ENCODE measurements at places on chromosomes 3 and 15.
A peak's percentile ranks its signal among the peaks of the same experiment; 100 is the strongest.

GRCh38 chr3:129021140-129021551 lies 20.0 kb downstream of the EFCC1 start:
- no peak for DNase-seq

GRCh38 chr3:184261270-184261853 lies at the start of gene CAMK2N2:
CAMK2N2 (minus strand) TSS chr3:184261553; CDS start chr3:184261285, 268 bp downstream.
- no peak for DNase-seq

- no peak for DNase-seq
These were observed 2.7 kb downstream of the TMEM108 start for GRCh38 chr3:133040696-133041523.

- DNase-seq: no peak
These were observed 37.1 kb downstream of the ANAPC13 start for GRCh38 chr3:134448664-134449063.

DNA sequence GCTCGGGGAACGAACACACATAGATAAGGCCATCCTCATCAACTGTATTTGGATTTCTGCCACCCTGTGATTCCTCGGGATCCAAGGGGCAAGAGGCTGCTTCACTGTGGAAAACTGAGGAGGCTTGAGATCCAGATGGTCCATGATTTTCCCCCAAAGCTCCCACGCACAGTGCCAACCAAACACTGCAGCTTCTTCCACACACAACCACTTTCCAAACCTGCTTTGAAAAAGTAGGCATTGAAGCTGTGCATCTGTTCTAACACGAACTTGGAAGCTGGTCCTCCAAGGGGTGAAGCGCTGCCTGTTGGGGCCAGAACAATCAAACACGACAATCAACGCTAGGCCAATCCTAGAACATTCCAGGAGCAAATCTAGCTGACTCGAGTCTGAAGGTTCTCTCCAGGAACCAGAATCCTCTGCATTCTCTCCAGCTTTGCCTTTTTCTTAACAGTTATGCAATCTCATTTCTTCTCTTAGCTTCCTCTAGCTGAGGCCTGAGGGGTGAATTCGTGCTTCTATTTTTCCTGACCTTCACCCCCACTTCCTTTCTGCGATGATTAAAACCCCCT lies 104.4 kb downstream of the LRRK1 start:
- DNase-seq: no peak

DNA sequence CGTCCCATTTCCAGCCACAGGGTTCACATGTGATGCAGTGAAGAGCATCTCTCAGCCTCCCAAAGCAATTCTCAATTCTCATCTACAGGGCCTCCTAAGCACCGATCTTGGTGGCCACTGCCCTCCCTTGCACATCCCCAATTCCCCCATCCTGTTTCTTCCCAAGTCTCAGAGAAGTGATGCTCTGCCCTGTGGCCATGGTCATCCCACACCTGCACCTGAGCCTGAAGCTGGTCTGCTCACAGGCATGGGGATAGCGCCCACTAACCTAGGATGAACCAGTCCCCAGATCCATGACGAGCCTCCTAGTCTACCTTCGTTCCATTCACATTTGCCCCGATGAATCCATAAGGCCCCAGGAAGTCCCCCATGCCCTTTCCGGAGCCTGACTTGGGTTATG lies 201.5 kb downstream of the UACA start:
- no peak for DNase-seq

DNA sequence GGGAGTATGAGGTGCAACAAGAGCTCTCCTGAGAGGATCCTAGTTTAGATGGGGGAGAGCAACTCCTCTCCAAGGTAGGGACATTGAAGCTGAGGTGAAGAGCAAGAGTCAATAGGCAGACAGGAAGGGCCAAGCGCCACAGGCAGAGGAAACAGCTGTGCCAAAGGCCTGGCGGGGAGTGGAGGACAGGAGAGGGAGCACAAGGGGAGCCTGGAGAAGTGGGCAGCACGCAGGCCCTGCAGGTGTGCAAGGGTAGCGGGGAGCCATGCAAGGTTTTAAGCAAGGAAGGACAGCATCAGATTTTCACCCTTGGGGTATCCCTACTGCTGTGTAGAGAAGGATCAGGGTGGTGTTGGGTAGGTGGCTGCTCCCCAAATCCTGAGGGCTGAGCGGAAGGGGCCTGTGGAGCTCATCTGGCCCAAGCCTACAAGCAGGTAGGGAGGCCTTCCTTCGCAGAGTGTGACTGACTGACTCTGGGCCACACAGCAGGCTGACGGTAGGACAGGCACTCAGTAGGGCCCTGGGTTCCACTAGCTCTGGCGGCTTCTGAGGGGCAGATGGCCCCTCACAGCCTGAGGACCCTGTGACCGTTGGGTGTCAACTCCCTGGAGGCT lies 13.3 kb downstream of the CHST13 start:
- no peak for DNase-seq

DNA sequence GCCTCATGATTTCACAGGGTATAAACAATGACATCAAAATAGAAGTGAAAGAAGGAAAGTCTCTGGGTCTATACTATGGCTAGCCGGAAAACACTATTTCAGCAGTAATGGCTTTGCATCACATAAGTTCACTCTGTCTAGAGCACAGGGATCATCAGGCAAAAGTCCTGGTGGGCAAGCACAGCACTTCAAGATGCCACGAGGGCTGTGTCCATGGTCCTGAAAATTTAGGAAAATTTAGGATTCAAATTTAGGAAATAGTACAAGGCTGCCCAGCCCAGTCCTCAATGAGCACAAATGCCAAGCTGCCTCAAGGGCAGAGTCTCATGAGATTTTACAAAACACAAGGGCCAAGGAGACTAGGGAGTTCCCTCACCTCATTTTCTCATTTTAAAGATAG lies 54.1 kb downstream of the RORA start:
- DNase-seq: no peak

DNA sequence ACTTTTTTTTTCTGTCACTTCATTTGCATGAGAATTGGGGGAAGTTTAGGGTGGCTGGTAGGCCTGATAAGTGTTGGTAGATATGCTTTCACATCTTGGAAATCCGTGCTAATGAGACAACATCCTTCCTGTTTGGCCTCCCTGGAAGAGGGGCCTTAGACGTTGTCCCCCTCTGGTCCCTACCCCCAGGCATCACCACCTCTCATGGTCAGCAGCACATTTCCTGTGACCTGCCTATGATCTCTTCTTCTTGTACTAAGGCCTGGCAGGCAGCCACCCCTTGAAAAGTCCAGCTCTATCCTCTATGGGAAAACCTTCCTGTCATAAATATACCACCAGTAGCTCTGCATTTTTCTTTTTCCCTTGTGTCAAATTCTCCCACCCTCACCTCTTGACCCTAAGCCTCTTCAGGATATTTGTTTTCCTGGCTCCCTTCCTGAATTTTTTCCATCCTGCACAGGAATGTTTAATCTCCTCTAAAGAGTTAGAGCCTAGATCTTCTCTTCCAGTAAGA lies 107.8 kb downstream of the SNRK start:
- DNase-seq: no peak

GRCh38 chr3:178711753-178712152 lies 175.5 kb downstream of the KCNMB2 start:
- no peak for DNase-seq

DNA sequence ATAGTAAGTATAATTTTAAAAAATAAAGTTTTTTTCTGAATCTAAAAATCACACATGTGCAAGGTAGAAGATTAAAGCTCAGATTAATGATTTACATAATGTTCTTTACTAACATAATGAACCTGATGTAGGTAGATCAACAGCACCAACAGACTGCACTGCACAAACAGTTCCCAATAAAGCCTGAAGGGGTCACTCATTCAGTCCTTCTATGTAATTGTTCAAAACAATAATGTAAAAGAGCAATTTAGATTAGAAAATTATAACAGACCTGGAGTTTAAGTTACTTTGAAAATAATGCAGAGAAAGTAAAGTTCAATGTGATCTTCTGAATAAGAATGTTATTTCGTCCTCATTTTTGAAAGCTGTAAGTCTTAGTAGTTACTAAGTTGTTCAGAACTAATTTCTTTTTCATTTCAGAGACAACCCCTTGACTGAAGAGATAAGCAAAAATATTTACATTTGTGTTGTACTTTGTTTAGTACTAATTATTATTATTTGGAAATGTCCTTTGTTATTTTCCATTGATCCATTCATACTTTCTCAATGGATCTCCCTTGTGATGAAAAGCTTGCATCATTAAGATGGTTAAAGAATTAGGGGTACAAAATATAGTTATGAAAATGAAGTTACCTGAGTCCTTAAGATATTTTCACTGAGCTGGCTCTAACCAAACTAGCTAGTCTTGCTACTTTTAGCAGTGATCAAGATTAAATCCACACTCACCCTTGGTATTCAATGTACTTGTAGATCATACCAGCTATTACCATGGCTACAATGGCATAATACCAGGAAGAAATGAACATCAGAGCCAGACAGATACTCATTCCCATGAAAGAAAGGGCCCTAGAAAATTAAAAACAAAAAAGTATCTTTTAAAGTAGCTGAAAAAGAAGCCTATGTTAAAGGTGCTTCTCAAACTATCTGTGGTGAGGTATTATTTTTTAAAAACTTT lies 16.8 kb downstream of the EMC4 start:
- DNase-seq: no peak

DNA sequence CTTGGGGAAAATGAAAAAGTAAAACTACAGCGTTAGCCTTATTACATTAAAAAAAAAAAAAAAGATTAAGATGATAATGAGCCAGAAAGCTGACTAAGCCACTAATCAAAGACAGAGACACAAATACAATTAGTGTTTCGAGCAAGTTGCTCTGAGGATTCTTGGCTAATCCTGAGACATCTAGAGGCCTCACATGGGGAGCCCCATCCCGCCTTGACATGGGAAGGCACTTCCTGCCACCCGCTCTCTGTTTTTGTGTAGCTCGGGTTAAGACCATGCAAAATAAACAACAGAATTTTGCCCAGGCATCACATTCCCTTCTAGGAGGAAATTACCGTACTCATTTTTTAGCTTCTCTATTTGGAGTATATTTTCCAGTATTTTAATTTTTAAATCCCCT lies 15.3 kb downstream of the HESX1 start:
- no peak for DNase-seq

- DNase-seq: no peak
These were observed 476.8 kb downstream of the AGBL1 start for GRCh38 chr15:86556396-86557017.

DNA sequence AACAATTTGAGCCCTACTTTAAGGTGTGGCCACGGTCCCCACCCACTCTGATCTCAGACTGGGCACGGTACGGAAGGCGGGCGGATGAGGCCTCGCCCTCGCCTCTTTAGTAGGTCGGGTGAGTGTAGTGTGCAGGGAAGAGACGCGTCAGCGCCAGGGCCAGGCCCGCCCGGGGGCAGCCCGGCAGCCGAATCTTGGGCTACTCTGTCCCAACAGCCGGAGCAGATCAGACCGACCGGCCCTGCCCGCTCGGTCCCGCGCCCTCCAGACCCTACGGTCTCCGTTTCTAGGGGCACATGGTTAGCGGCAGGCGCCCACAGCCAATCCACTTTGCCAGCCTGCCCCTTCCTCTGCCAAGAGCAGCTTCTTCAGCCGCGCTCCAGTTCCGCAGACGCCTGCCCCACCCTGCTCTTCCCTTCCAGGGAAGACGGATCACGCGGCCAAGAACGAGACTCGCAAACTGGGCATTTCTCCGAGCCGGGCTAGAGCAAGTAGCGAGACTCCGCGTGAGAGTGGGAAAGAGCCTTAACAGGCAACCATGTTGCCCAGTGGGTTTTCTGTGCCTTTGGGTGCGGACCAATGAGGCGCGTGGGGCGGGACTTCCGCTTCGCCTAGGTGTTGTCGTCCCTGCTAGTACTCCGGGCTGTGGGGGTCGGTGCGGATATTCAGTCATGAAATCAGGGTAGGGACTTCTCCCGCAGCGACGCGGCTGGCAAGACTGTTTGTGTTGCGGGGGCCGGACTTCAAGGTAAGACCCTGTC lies at the start of gene RNF13:
Gene RNF13 (plus strand): TSS at position 610 of the 761 bp plus-strand sequence. CDS start 32,812 bp downstream, outside the sequence.
- DNase-seq: peak; percentile 75
